ENCODE measurements at places on chromosomes 12 and 14. TPM values are rescaled to one million over a fixed set of nuclear protein-coding genes. Genes with fewer than 3 reads are reported as not detected.

RTN1 gene
- total RNA-seq, result 2.9 TPM

FITM1 gene
- total RNA-seq, result 0.13 TPM

ASIC1 gene
- total RNA-seq, result 1.4 TPM

GPRC5D gene
- 0.25 TPM for total RNA-seq

GYS2 gene
- total RNA-seq, result not detected

ITGB7 gene
- total RNA-seq, result 1.5 TPM

CPNE6 gene
- total RNA-seq, result not detected

PTPN6 gene
- not detected for total RNA-seq

KRT73 gene
- total RNA-seq, result not detected

SDR9C7 gene
- not detected for total RNA-seq

ACSS3 gene
- 33.6 TPM for total RNA-seq

CTSG gene
- not detected for total RNA-seq

GPR132 gene
- not detected for total RNA-seq

FOXG1 gene
- total RNA-seq, result not detected

GALNT8 gene
- total RNA-seq, result not detected

OLR1 gene
- total RNA-seq, result not detected

TAS2R13 gene
- total RNA-seq, result 0.92 TPM

STON2 gene
- total RNA-seq, result 0.66 TPM

YLPM1 gene
- 23.8 TPM for total RNA-seq
